ENCODE measurements at places on chromosomes 1 and 21. TPM values are rescaled to one million over a fixed set of nuclear protein-coding genes. Genes with fewer than 3 reads are reported as not detected.

The FAM72C gene
- 1.3 TPM for polyA plus RNA-seq

The DTL gene
- not detected for polyA plus RNA-seq

The GPR52 gene
- polyA plus RNA-seq, result not detected

The SLC30A10 gene
- polyA plus RNA-seq, result 2.8 TPM

The FMO2 gene
- 0.34 TPM for polyA plus RNA-seq

The NFYC gene
- polyA plus RNA-seq, result 28.1 TPM

The TSPAN1 gene
- 0.78 TPM for polyA plus RNA-seq

The RIPK4 gene
- polyA plus RNA-seq, result not detected

The LCE3B gene
- polyA plus RNA-seq, result not detected

The CELSR2 gene
- polyA plus RNA-seq, result 4.2 TPM

The NPHS2 gene
- polyA plus RNA-seq, result not detected

The LRRC71 gene
- polyA plus RNA-seq, result not detected

The KIF2C gene
- not detected for polyA plus RNA-seq

The OR2G6 gene
- not detected for polyA plus RNA-seq

The KRTAP10-7 gene
- polyA plus RNA-seq, result not detected

The CLCNKB gene
- not detected for polyA plus RNA-seq

The SPATA17 gene
- polyA plus RNA-seq, result 3.4 TPM

The NPR1 gene
- polyA plus RNA-seq, result 1.7 TPM

The PGLYRP3 gene
- not detected for polyA plus RNA-seq

The BGLAP gene
- not detected for polyA plus RNA-seq

The GBP4 gene
- 0.07 TPM for polyA plus RNA-seq
